ENCODE measurements at places on chromosomes 16 and 17. TPM values are rescaled to one million over a fixed set of nuclear protein-coding genes. Genes with fewer than 3 reads are reported as not detected.

DNA sequence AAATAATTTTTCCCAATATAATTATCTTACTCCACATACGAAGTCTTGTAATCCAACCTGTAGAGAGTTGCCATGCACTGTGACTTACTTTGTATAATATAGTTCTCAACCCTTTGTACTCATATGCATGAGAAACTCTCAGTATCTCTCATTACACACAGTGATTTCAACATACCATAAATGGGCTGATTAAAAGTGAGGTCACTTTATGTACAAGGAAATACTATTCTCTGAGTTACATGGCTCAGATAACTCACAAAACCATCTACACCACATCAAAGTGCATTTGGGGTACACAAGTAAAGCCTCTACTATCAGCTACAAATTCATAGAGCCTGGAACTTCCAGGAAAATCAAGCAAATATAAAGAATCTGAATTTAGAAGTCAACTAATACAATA, 27.9 kb downstream of the SLFN12 start:
- no peak for DNase-seq
- H3K4me3 ChIP-seq = no peak overlapping the region
- H3K4me1 ChIP-seq = no peaks in the 10 kb centered on the region
- H3K36me3 ChIP-seq = no peaks in the 10 kb centered on the region
- no peak overlapping the region for H3K27ac ChIP-seq

DNA sequence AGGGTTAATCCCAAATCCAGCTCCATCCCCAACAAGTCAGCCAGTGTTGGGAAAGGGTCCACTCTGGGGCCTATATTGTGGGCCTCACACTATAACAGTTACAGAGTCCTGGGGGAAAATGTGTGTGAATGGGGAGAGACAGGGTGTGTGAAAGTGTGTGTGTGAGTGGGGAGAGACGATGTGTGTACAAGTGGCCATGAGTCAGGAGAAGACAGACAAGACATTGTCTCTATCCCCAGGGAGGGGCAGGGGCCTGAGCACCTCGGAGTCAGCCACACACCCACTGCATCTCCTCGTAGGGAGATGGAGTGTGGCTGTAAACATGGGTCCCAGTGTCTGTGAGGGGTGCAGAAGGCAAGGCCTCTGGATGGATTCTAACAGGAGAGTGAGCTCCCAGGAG, 2.9 kb downstream of the CRHR1 start:
- H3K4me3 ChIP-seq = no peak overlapping the region
- DNase-seq = no peak
- H3K27me3 ChIP-seq = peaks cover 85% of the 10 kb centered on the region
- H3K36me3 ChIP-seq = no peaks in the 10 kb centered on the region
- no peaks in the 10 kb centered on the region for H3K4me1 ChIP-seq

- no peak overlapping the region for H3K4me3 ChIP-seq
- no peaks in the 10 kb centered on the region for H3K36me3 ChIP-seq
- H3K27ac ChIP-seq = no peak overlapping the region
- no peak for DNase-seq
Measured at GRCh38 chr17:205817-206216, 24.4 kb upstream of the DOC2B start.

TBC1D26 gene
- 0.45 TPM for total RNA-seq

DNA sequence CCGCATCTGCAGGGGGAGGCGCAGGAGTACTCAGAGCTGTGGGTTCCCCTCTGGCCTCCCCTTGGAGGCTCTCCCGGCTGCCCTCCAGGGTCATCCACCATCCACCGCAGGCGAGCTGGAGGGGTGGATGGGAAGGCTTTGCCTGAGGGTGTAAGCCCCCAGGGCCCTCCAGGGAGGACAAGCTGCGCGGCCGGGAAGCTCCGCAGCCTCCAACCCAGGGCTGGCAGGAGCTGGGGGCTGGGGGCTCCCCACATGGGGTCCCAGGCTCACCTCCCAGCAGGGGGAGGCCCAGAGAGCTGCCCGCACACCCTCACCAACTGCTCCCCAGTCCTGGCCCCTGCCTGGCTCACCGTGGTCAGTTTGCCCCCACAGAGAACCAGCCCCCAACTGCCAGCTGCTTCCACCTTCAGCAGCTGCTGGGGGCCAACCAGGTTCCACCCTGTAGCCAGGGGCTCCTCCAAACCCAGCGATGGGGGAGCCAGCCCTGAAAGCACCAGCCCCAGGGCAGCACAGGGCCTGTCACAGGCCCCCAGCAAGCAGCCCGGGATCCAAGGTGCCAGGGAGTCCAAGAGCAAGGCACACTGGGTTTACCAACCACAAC, 19.8 kb upstream of the CHMP6 start:
- peaks cover 4% of the 10 kb centered on the region for H3K4me1 ChIP-seq
- H3K27me3 ChIP-seq = peaks cover 4% of the 10 kb centered on the region
- no peak overlapping the region for H3K4me3 ChIP-seq
- DNase-seq = no peak
- no peaks in the 10 kb centered on the region for H3K36me3 ChIP-seq

- peaks cover 34% of the 10 kb centered on the region for H3K36me3 ChIP-seq
- peak overlapping the region; percentile 36 for H3K27ac ChIP-seq
- H3K27me3 ChIP-seq = no peaks in the 10 kb centered on the region
- no peak for DNase-seq
- no peak overlapping the region for H3K4me3 ChIP-seq
Measured at GRCh38 chr17:73205459-73205961, 12.7 kb downstream of the COG1 start.

DNA sequence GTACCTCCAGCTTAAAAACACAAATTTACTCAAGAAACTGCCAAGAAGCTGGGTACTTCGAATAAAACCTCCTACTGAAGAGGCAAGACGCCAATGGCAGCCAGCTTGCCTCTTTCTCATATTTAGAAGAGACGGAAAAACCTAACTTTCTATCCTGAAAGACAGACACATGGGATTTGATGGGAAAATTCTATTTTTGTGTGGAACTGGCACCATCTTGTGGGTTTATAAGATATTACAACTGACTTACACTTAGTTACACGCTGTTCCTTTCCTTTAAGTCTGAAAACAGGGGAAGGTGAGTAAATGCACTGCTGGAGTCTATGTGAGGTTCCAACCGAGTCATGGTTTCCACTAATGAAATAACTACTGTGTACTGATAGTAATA, 10.3 kb downstream of the ZNF18 start:
- peaks cover 30% of the 10 kb centered on the region for H3K36me3 ChIP-seq
- no peak overlapping the region for H3K27ac ChIP-seq
- no peaks in the 10 kb centered on the region for H3K4me1 ChIP-seq
- no peak for DNase-seq

DNA sequence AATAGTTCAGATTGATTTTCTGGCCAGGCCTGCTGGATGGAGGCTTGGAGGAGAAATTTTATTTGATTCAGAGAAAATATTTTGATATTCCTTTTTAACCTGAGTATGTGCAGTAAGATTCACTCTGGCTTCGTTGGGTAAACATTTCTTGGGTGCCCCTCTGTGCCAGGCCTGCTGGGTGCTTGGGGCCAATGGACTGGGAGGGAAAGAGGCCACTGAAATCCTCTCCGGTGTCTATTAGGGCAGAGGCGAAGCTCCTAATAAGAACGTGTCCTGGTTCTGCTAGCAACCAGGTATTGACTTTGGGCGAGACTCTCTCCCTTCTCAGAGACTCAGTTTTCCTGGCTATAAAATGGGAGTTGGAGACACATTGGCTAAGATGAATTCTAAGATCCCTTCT, 122.5 kb downstream of the CYLD start:
- DNase-seq = no peak
- H3K27ac ChIP-seq = no peak overlapping the region
- H3K27me3 ChIP-seq = no peaks in the 10 kb centered on the region
- H3K4me3 ChIP-seq = no peak overlapping the region
- H3K4me1 ChIP-seq = peaks cover 7% of the 10 kb centered on the region

POLG2 gene
- 22.9 TPM for total RNA-seq

DNA sequence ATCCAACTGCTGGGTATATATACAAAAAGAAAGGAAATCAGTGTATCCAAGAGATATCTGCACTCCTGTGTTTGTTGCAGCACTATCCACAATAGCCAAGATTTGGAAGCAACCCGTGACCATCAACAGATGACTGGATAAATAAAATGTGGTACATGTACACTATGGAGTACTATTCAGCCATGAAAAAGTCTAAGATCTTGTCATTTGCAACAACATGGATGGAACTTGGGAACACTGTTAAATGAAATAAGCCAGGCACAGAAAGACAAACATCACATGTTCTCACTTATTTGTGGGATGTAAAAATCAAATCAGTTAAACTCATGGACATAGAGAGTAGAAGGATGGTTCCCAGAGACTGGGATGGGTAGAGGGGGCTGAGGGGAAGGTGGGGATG, 620.7 kb downstream of the RBFOX1 start:
- H3K4me3 ChIP-seq = no peak overlapping the region
- peaks cover 12% of the 10 kb centered on the region for H3K27me3 ChIP-seq
- no peaks in the 10 kb centered on the region for H3K36me3 ChIP-seq
- no peak overlapping the region for H3K27ac ChIP-seq
- no peak for DNase-seq

DHRS7C gene
- total RNA-seq = not detected

DNA sequence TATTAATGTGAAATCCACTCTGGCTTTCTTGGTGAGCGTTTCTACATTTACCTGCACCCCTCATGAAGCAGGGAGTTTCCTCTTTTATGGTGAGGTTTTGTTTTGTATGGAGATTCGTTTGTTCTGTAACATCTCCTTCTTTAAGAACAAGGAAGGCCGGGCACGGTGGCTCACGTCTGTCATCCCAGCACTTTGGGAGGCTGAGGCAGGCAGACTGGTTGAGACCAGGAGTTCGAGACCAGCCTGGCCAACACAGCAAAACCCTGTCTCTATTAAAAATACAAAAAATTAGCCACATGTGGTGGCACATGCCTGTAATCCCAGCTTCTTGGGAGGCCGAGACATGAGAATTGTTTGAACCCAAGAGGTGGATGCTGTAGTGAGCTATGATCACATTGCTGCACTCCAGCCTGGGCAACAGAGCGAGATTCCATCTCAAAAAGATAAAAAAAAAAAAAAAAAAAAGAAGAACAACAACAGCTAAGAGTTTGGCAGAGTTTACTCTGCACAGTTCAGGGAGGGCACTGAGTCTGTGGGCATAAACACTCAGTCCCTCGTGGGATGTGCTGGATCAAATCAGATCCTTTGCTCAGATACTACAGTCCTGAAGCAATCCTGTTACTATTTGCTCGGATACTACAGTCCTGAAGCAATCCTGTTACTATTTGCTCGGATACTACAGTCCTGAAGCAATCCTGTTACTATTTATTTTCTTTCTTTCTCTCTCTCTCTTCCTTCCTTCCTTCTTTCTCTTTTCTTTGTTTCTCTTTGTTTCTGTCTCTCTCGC, 28.9 kb downstream of the ADCY9 start:
- H3K27me3 ChIP-seq = no peaks in the 10 kb centered on the region
- no peak overlapping the region for H3K4me3 ChIP-seq
- H3K4me1 ChIP-seq = peaks cover 25% of the 10 kb centered on the region
- peak; percentile 13 for DNase-seq
- H3K27ac ChIP-seq = peak overlapping the region; percentile 69
- H3K36me3 ChIP-seq = peaks cover 5% of the 10 kb centered on the region

- no peak for DNase-seq
- H3K4me1 ChIP-seq = peaks cover 24% of the 10 kb centered on the region
- H3K27ac ChIP-seq = peak overlapping the region; percentile 50
- H3K4me3 ChIP-seq = peak overlapping the region; percentile 64
Measured at GRCh38 chr17:45143767-45144198, 4.5 kb upstream of the HEXIM1 start.

- H3K4me3 ChIP-seq = peak overlapping the region; percentile 12
- no peaks in the 10 kb centered on the region for H3K36me3 ChIP-seq
- DNase-seq = no peak
- peaks cover 11% of the 10 kb centered on the region for H3K4me1 ChIP-seq
- peaks cover 3% of the 10 kb centered on the region for H3K27me3 ChIP-seq
Measured at GRCh38 chr16:49875806-49876715, 20.1 kb upstream of the ZNF423 start.

ST6GALNAC1 gene
- 10.3 TPM for total RNA-seq

DNA sequence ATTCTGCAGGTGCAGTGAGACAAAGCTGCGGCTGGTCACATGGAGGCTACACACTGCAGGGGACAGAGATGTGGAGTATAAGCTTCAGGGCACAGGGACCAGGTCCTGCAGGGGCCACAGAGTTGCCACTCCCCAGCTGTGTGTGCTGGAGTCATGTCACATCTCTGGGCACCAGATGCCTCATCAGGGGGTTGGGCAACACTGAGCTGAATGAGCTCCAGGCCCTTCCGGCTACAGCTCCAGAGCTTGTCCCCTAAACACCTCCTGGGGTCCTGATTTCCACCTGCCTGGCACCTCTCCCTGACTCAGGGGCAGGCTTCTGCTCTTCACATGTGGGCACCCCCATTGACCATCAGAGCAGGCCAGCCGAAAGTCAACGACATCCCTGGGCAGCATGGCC, 32.5 kb downstream of the SPHK1 start:
- peaks cover 31% of the 10 kb centered on the region for H3K4me1 ChIP-seq
- H3K4me3 ChIP-seq = no peak overlapping the region
- peaks cover 3% of the 10 kb centered on the region for H3K36me3 ChIP-seq

Measured in type B pancreatic cell (in vitro differentiated cells).